ENCODE measurements at places on chromosomes 7 and 10.

- DNase-seq, result no peak
These were observed 385 bp upstream of the C10orf90 start for GRCh38 chr10:126670895-126671261.

GRCh38 chr10:58936364-58936763 is 240.1 kb upstream of the PHYHIPL start:
- no peak for DNase-seq

DNA sequence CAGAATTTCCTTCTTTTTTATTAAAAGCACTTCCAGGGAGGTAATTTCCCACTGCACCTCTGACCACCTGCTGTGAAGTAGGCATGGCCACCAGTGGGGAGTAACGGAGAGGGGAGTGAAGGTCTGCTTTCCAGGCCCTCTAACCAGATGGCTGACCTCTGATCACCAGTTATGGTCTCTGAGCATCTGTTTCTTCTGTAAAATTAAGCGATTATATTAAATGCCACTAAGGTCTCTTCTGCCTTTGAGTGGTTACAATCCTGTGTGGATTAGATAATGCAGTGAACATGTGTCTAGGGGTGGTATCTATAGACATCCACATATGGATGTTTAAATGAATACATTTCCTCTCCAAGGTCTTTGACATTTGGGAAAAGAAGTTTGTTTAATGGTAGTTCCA is 199.6 kb downstream of the HERPUD2 start:
- no peak for DNase-seq

DNA sequence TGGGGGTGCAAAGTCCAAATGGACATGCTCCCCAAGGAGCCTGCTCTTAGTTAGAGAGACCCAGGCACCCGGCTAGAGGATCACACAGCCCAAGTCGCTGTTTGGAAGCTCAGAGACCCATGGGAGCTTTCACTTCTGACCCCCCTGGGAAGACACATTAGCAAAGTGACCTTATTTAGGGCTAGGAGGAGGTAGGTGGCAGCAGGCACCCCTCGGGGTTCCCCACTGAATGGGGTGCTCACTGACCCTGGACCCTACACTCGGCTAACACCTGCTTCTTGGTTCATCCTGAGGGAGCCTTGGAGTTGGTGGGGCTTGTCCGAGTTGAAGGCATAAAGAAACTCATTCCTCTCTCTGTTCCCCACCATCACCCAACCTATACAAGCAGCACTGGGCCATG is 27.1 kb upstream of the HABP2 start:
- DNase-seq, result no peak

DNA sequence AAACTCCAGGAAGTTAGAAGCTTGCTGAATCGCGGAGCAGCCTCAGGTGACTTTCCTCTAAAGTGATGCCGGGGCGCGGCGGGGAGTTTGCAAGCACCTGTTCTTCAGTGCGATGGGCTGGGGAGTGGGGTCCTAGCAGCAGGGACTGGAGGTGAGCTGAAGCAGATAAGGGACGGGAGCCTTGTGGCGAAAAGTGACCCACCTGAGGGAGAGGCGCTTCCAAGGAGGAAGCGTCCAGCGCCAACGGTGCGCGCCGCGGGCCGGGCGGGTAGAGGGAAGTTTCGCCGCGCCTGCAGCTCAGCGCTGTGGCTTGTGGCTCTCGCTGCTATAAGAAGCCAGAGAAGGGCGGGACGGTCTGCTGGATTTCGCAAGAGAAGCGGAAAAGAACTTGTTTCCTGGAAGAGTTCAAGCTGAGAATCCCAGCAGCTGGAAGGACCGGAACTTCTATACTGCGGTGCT is at the start of gene STEAP4:
Gene STEAP4, minus strand, starts transcription at position 305 of the 459 bp plus-strand sequence. CDS start 22,625 bp downstream, outside the sequence.
- DNase-seq, result peak; percentile 29

DNA sequence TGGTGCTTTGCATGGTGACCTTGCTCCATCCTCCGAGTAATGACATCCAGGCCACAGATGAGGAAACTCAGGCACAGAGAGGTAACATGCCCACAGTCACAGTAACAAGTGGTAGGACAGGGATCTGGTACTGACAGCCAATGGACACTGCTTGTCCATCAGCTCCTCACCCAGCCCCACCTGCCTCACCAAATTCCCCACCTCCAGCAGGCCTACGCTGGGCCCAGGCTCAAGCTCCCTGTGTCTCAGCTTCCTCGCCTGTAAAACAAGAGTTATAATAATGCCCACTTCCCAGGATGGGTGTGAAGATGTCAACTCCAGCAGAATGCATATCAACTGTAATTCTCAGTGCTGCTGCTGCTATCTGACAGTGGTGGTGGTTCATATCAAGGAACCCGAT is 123.8 kb downstream of the GRID1 start:
- DNase-seq, result no peak

DNA sequence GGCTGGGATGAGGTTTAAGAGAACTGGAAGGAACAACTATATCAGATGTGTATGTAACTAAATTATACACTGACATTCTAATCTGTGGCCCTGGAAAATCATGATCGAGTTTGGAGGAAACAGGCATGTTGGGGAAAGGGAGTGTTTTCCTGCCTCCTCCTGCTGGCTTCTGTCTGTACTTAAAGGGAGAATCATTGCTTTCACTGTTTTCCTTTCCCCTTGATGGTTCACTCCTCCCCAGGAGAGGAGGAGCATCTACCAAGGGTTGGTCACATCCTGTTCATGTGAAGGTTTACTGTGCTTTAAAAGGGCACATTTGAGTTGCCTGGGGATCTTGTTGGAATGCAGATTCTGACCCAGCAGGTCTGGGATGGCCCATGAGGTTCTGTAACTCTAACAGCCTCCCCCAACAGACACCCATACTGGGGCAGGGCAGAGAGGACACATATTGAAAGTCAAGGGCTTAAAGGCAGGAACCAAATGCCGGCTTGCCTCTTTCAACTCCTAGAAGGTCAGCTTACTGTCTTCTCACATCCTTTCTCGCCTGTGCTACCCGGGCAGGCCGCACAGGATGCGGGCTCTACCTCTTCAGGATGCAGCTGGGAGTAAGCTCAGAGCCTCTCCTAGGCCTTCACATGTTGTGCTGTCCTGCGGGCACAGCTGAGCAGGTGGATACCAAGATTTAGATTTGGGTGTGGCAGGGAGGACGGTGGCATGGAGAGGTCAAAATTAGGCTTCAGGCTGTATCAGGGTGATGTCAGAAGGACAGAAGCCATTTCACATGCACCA is 694.8 kb downstream of the KCNMA1 start:
- peak; percentile 16 for DNase-seq
